ENCODE measurements at places on chromosomes 5 and 9.

- peak; percentile 21 for DNase-seq
These were observed 1.9 kb upstream of the IL13 start for GRCh38 chr5:132655821-132656773.

DNA sequence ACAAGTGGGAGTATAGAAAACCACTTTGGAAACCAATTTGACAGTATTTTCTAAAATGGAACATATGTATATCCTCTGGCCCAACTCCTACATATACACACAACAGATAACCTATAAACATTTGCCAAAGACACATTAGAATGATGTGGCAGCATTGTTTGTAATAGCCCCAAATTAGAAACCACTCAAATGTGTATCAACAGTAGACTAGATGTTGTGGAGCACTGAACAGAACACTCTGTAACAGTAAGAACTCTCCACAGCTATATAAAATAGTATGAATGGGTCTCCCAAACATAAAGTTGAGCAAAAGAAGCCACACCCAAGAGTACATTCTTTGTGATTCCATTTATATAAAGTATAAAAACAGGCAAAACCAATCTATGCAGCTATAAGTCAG, 6.1 kb downstream of the ZNF622 start:
- DNase-seq: no peak

GRCh38 chr9:97412626-97413385, 910 bp downstream of the TDRD7 start:
- peak; percentile 7 for DNase-seq

DNA sequence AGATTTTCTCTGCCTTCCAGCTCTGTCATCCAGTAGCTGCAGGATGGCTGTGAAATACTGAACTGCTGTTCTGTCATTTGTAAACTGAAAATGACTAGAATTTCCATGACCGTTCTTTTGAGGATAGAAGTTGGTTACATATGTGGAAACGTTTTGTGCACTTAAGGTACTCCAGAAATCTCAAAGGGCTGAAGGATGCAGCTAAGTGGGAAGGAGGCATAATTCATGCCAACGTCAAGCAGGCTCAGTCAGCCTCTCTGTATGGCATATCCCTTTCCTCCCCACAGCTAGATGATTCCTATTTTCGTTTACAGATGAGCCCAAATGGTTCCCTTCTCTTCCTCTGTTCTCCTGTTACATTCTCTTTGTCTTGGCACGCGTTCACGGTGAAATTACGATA, 257.6 kb downstream of the FBXL7 start:
- no peak for DNase-seq

GRCh38 chr5:117182104-117182503, 607.5 kb upstream of the SEMA6A start:
- DNase-seq: no peak

DNA sequence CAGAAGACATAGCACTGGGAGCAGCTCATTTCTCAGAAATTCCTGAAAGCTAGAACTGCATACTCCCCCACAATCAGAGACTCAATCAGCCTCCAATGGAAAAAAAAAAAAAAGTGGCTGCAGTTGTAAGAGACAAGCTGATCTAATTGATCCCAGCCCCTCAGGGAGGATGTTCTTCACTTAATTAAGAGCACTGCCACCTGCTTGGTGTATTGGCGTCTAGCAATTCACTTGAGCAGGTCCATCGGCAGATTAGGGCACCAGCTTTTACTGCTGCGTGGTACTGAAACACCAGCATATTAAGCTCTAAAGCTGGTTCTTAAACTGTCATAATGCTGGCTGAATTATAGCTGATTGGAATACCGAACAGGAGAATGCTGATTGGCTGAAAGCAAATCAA, 1890.1 kb upstream of the WWC1 start:
- DNase-seq: no peak

DNA sequence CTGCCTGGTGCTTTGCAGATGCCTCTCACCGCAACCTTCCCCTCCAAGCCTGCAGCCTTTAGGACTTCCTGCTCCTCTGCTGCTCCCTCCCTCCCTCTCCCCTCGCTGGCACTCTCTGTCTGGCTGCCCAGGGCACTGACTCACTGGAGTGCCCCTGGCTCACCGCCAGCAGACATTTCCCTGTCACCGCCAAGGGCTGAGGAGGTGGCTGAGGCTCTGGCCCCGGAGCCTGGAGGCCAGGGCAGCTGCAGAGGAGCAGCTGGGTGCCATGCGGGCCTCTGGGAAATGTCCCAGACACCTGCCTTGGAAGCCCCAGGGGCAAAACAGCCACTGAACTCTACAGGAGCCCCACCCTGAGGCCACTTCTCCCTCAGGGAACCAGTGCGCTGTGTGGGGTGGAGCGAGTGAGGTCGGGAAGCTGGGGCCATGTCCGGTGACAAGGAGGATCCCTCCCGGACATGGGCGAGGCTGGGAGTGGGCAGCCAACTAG, 53.4 kb downstream of the TENT4A start:
- peak; percentile 55 for DNase-seq

DNA sequence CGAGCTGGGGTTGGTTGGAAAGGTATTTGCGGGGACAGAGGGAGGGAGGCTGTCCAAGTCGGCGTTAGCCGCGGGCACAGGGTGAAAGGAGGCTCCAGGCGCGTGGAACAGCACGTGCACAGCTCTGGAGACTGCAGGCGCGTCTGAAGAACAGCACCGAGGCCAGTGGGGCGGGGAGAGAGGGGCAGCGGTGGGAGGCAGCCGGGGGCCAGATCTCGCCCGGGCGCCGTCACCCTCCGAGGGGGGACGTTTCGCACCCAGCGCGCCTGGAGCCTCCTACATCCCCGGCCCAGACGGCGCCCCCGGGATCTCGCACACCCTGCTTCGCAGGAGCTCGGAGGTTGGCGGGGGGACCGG, 79.6 kb downstream of the NTNG2 start:
- no peak for DNase-seq

GRCh38 chr5:119339965-119340364, 15.9 kb upstream of the TNFAIP8 start:
- no peak for DNase-seq

- DNase-seq: no peak
These were observed 53.5 kb downstream of the BNC2 start for GRCh38 chr9:16817002-16817401.

GRCh38 chr5:169213479-169213878, 87.5 kb downstream of the SLIT3 start:
- no peak for DNase-seq

DNA sequence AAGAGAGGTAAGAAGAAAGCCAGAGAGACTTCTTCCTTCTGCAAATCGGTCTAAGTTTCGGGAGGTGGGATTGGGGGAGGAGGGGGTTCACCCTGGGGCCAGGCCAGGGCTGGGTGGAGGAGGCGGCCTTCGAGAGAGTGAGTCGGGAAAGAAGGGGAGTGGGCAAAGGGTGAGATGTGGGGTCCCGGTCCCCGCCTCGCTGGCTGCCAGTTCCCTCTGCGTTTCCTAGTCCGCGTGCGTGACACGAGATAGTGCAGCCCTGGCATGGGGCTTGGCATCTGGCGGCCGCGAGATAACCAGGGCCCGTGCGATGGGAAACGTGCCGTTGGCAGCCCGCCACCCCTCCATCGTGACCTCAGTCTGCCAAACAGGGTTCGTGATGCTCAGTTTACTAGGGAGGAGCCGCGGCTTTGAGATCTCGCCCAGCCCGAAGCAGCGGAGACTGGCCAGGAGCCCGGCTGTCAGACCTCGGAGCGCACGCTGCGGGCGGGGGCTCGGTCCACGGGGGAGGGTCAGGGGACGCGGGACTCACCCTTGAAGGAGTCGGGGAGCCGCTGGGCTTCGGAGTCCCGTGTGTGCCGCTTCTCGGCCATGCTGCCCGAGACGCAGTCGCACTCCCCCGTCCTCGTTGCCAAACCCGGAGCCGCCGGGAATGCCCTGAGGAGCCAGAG, at the start of gene STOM:
STOM (minus strand) TSS at position 656 of the 671 bp plus-strand sequence; CDS start at position 593, 63 bp downstream.
- DNase-seq: peak; percentile 77
